Lung (tissue), 17 donors: ENCODE measurements at places on chromosomes 5 and 9.
A peak's percentile ranks its signal among the peaks of the same experiment; 100 is the strongest.

- peak; percentile 92 for DNase-seq
These were observed 274.4 kb downstream of the MARCHF11 start for GRCh38 chr5:15904899-15905830.

GRCh38 chr5:84113246-84114105 is 271.2 kb downstream of the EDIL3 start:
- no peak for DNase-seq

- DNase-seq, result no peak
These were observed 76.4 kb downstream of the ACER2 start for GRCh38 chr9:19485193-19485592.

- DNase-seq, result no peak
These were observed 16.6 kb downstream of the USP20 start for GRCh38 chr9:129851821-129852220.

DNA sequence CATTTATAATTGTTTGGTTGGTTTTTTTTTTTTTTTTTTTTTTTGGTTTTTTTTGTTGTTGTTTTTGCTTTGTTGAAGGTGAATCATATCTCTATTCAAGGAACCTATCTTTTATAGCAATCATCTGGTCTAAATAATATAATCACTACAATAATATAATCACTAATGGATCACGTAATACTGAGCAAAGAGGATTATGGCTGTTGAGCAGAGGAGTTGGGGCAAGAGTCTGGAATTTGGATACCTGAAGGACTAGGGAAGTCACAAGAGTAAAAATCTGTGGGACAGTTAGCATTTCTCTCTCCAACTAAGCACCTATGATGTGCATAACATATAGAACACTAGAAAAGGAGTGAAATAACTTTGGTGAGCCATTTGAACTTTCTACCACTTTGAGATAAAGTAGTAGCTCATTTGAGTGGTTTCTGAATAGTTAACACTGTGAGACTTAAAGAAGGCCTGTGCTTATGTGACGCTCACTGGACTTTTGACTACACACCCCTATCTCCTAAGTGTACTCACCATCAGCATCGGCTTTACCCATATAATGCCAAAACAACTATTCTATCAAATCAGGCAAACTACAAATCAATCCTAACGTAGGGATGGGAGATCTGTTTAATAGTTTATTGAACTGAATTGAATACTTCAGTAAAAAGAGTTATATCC is 564.9 kb upstream of the TUSC1 start:
- no peak for DNase-seq

- DNase-seq, result no peak
These were observed 39.7 kb upstream of the TJP2 start for GRCh38 chr9:69134412-69134811.

GRCh38 chr9:74940600-74940999 is 12.1 kb downstream of the C9orf40 start:
- peak; percentile 12 for DNase-seq

- DNase-seq, result no peak
These were observed 14.4 kb downstream of the FREM1 start for GRCh38 chr9:14895806-14896205.

DNA sequence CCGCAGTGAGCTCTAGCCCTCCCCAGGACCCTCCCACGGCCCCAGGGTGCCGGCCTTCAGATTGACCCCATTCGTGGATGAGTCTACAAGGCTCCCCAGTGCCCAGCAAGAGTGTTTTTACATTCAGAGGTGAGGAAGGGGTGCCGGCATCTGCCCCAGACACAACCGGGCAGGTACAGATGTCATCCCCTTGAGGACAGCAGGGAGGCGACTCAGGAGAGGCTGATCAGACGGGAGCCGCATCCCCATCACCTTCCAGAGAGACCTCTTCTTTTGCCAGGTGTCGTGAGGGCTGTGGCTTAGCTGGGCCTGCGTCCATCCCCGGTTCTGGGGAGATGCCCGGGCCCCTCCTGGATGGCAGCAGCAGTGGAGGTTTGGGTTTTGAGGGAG is 4.3 kb upstream of the LRRC14B start:
- no peak for DNase-seq

- DNase-seq, result no peak
These were observed 12.3 kb downstream of the NFIB start for GRCh38 chr9:14301583-14302021.

- DNase-seq, result no peak
These were observed 11.1 kb downstream of the CCDC187 start for GRCh38 chr9:136292591-136293448.

DNA sequence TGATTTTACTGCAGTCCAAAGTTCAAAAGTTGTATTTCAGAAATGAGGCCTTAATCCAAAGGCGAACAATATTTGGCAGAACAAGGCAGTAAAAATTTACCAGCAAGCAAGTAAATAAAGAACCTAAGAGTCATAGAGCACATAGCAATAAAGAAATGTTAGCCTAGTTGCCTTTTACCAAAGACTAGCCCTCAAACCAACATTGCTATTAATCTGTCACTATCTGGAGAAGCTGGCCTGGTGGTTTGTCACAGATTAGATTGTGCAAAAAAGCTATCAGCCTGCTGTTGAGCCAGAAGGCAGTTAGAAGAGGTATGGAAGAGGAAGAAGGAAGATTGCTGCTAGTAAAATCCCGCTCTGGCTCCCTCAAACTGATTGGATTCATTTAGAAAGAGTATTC is 304.7 kb upstream of the KLF4 start:
- no peak for DNase-seq

- DNase-seq, result no peak
These were observed 119.8 kb downstream of the AUH start for GRCh38 chr9:91241909-91242308.

DNA sequence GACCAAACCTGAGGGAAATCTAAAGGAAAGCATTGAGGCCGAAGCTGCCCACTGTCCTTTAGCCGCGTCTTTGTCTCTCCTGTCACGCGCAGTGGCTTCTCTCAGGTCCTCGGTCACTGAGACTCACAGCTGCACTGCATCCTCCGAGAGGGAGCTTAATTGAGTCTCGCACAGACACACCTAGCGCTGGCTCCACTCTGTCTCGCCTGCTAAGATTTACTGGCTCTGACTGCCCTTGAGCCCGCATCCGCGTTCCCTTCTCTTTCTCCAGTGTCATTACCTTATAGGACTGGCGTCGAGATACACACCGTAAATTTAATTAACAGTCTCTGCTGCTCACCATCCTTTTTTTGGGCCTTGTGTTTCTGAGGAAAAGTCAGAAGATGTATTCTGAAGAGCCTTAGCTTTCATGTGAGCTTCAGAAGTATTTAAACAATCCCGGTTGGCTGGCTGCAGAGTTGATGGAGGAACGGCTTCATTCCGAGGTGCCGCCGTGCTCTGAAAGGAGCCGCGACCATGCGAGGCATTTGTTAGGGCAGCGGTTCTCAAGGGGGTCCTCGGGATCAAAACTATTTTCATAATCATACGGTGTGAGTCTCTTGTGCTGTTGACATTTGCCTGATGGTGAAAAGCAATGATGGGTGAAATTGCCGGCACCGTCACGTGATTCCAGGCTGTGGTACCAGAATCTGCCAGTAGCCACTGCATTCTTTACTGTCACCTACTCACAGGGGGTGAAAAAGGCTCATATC is 58.3 kb downstream of the GPR107 start:
- DNase-seq, result no peak

DNA sequence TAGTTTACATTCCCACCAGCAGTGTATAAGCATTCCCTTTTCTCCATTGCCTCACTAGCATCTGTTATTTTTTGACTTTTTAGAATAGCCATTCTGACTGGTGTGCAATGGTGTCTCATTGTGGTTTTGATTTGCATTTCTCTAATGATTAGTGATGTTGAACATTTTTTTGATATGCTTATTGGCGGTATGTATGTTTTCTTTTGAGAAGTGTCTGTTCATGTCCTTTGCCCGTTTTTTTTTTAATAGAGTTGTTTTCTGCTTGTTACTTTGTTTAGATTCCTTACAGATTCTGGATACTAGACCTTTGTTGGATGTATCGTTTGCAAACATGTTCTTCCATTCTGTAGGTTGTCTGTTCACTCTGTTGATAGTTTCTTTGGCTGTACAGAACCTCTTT is 25.3 kb downstream of the NIPBL start:
- DNase-seq, result no peak

DNA sequence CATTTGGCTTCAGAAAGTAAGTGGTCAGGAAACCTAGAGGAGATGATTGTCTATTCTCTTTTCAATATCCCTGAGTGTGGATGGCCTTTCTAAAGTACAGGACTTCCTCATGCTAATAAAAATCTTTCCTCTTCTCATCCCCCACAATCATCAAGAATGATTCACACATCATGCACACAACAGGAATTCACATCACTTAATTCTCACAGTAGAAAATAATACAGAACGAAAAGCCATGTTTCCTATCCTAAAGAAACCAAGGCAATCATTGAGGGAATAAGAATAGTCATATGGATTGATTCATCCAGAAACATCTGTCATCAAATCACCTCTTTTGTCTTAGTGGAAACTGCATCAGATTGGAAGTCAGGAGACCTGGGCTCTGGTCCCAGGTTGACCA is 203.1 kb upstream of the PIK3R1 start:
- no peak for DNase-seq

DNA sequence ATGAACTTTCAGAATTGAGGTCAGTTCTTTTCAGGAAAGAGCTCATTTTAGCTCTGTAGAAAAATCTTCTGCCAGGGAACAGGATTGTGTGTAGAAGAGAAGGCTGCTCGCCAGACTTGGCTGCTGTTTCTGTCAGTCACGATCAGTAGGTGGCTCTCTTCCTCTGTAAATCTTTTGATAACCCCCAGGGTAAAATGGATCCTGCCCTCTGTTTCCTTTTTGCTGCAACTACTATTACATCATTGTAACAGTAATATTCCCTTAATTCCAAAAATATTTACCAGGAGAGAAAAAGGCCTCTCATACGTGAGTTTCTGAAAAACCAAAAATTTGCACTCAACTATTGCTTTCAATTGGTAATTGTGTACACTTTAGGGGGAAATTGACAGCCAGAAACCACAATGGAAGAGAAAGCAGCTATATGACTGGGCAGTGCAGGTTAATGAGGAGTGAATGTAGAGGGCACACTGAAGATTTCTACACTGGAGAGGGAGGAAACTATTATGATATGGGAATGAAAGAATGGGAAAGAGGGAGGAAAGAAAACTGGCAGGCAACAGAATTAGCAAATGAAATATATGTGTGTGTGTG is 12.3 kb downstream of the IFNA21 start:
- DNase-seq, result no peak

DNA sequence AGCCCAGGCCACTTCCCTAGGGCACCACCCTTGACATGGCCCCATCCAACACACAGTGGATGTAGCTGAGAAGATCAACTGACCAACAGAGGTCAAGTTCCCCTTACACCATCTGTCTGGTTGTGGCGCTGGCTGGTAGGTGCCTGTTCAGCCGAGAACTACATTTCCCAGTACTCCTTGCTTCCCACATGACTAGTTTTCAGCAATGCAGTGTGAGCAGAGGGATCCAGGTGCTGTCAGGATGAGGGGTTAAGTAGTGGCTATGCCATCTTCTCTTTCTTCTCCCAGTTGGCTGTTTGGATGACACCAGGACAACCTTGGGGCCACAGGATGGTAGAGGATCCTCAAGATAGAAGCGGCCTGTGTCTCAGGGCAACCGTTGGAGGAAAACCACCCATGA is 48.6 kb upstream of the SH3PXD2B start:
- peak; percentile 10 for DNase-seq

DNA sequence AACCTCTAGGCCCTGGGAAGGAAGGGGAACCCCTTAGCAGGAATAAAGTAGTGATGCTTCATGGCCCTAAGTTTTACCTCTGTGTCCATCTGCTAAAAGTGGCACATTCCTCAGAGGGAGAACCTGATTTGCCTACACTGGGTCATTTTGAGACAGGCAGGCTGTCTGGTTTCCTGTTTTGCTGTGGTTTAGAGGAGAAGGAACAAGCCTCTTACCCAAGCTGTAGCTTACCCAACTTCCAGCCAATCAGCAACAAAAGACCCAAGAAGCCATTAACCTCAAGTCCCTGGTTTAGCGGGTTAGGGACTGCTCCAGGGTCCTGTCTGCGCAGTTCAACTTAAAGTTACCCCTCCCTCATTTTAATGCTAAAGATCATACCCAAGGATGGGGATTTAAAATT is 411.0 kb downstream of the MAT2B start:
- no peak for DNase-seq

DNA sequence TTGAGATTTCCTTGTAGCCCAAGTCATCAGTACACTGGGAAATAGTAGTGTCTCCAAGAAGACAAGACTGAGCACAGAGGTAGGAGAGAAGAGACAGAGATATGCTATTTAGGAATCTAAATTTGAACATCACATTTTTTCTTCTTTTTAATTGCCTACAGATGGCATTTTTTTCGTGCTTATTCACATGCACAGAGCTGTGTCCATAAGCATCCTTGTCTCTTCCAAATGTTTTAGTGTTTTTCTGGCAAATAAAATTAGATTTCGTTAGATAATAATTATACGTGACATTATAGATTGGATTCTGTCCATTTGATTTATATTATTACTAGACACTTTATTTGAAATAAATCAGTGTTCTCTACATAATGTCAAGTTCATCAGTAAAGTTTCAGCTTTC is 80.9 kb downstream of the PRR16 start:
- DNase-seq, result no peak

DNA sequence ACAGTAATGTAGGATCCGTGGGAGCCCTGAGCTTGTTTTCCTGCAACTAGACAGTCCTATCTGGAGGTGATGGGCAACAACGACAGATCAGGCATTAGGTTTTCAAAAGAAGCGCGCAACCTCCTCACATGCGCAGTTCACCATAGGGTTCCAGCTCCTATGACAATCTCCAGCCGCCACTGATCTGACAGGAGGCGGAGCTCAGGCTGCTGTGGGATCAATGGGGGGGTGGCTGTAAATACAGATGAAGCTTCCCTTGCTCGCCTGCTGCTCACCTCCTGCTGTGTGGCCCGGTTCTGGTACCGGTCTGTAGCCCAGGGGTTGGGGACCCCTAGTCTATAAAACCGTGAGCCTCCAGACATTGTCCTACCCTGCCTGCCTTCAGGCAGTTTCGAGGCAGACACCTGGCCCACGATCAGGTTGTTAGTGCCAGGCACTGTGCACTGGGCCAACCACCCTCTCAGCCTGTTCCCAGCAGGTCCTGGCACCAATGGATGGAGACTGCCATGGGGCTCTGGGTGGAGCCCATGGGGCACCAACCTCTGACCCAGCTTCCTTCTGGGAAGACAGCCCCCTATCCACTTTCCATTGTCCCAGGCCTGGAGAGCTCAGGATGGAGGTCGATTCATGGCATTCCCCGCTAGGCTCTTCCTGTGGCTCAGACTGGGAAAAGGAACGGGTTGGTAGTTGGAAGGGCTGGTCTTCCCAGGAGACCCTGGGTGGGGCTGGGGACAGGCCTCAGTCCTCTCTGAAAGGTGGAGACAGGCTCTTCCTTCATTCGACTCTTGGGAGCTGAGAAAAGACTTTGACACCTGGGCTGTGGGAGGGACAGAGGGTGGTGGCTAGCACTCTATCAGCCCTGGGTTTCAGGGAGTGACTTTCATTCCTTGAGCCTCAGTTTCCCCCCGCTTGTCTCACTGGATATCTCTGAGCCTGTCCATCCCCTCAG is 1.7 kb downstream of the ENDOG start:
- peak; percentile 41 for DNase-seq

DNA sequence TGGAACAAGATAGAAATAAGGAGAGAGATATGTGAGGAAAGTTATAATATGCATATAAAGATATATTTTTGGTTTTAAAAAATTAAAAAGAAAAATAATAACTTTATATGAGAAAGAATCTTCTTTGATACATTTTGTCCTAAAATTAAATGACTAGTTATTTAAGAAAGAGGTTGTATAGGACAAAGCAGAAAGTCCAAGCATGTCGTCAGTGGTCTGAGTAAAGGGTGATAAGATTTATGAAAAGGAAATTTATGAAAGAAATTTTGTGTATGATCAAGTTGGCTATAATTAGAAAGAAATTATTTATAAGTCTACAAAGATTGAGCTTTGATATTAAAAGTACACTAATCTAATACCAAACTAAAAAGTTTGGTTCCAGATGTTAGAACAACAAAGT is 32.0 kb downstream of the GTF3C4 start:
- no peak for DNase-seq
